Stimulated activated CD4-positive, alpha-beta T cell treated with anti-CD3 and anti-CD28 coated beads, TNF-alpha, amount 100 ng/mL, for 48 hours (primary cell): ENCODE measurements at places on chromosomes 7 and 10.

- DNase-seq, result no peak
Observed at GRCh38 chr10:86644152-86644793, 10.1 kb upstream of the OPN4 start.

DNA sequence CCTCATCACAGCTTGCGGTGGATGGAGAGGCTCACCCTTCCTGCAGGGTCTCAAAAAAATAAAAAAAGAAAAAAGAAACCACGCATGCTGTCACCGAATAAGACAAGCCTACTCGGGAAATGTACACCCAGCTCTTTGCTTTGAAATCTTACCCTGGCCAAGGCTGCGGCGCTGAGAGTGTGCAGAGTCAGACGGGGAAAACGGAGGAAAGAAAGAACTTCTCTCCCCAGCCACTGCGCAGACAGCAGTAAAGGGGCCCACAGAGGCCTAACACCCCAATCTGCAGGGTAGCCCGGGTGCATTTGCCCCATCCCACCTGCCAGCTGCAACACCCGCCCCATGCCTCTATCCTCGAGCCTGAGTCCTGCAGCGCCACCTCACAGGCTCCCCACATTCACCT, 14.8 kb downstream of the SLIT1 start:
- DNase-seq, result no peak

DNA sequence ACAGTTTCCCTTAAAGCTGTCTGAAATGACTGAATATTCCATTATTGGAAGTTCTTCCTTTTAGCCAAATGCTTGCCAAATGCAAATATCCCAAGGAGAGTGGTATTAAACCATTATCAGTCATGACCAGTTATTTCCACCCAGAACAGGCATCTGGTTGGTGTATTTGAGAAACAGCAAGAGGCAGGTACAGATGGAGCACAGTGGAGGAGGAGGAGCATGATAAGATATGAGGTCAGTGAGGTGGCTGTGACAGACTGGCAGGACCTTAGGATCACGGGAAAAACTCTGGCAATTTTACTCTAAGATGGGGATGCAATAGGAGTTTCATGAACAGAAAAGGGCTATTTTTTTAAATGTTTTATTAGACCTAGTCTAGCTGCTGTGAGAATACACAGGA, 6.4 kb downstream of the HEPACAM2 start:
- DNase-seq, result no peak

DNA sequence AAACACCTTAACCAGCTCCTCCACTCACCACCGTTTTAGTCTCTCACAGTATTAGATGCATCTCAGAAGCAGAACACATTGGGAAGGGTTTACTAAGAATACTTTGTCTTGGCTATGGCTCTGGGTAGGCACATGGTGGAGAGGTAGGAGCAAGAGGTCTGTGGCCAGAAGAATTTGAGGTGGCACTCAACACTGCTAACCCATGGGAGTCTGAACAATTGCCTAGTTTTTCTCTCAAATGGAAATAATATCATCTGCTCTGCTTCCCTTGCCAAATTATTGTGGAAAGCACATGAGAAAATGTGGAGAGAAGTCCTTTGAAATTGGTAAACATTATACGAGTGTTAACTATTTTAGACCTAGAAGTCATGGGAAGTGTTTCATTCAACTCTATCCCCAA, 214.3 kb downstream of the SKAP2 start:
- DNase-seq, result no peak

GRCh38 chr7:141200191-141201108, 126.6 kb downstream of the TMEM178B start:
- no peak for DNase-seq

DNA sequence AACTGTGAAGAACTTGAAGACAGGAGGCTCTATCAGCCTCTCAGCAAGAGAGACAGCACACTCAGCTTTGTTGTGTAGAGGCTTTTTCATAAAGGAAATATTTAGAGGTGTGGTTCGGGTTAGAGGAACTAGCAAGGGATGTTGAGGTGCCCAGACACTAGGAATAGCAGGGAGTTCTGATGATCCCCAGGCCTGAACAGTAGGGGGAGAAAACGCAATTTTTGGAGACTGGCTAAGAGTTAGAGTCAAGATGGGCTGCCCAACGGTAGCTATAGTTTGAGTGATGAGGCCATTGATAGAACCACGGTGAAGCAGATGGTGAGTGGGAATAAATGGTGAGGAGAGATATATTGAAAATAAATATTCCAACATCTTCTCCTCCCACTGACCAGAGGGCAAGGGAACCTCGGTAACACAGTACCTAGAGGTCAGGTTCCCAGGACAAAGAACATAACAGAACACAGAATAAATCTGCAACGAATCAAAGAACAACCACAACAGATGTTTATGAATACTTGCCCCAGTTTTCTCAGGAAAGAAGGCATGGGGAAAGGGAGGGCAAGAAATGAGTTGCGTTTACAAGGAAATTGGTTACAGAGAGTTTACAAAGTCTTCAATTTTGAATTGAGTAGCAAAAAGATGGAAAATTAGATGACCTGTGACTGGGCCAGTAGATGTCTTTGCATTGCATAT, 24.2 kb upstream of the BPGM start:
- no peak for DNase-seq

- DNase-seq, result no peak
Observed at GRCh38 chr10:28200775-28201174, 102.1 kb downstream of the MPP7 start.

DNA sequence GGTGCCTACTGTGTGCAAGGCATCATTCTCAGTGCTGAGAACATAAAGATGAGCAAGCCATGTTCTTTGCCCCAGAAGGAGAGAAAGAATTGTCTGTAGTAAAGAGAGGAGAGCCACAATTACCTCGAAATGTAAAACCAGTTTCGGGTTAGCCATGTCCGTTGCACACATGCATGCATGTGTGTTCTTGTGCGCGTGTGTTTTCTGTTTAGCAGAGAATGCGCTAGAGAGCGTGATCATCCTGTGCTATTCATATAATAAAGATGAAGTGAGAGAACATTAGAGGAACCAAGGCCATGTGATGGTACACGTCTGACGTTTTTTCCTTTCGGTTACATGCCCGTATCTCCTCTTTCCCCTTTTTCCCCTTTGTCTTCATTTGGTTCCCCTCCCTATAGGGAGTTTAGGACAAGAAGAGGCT, 158.2 kb downstream of the CELF2 start:
- no peak for DNase-seq

- no peak for DNase-seq
Observed at GRCh38 chr7:84389242-84389641, 194.7 kb upstream of the SEMA3A start.

DNA sequence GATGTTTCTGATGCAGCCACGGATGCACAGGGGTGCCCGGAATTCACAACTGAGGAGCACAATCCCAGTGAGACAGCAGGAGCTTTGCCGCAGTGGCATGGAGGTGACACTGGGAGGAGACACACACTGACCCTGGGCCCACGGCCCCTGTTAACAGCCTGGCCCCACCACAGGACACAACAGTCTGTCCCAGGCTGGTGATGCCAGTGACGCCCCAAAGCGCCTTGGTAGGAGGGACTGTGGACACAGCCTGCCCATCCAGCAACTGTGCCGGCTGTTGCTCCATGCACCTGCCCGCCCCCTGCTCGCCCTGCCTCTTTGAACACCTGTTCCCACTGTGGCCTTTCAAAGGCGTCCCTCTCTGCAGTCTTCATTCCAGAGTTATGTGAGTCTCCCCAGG, 49.8 kb downstream of the KLF6 start:
- DNase-seq, result no peak

DNA sequence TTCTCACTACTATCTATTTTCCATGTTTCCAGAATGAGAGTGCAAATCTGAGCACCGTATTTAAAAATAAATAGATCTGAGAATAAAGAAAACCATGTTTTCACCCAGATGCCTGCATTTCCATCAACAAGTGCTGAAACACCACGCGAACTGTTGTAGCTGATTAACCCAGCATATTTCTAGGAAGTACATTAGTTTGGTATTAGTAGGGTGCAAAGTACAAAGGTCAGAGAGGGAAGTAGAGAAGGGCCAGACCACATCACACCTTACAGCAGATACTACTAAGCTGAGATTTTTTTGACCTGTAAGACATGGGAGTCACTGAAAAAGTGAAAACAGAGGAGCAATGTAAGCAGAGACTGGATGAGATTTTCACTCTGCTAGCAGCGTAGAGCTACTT, 181.3 kb downstream of the IMMP2L start:
- DNase-seq, result no peak

- no peak for DNase-seq
Observed at GRCh38 chr7:33903791-33904680, 1.3 kb upstream of the BMPER start.

DNA sequence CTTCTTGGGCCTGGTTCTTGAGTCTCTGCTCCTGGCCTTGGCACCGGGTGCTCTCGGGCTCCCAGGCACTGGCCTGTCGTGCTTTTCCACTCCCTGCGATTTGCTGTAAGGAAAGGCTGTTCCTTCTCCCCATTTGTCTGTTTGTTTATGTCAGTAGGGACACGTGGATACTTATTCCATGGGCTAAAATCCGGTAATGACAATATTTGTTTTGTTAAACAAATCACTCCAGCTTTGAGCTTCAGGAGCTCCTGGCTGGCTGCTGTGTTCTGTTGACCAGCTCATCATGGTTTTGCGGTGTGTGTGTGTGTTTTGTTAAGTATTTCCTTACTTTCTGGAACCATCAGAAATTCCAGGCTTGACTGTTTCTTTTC, 17.5 kb upstream of the JAKMIP3 start:
- no peak for DNase-seq

DNA sequence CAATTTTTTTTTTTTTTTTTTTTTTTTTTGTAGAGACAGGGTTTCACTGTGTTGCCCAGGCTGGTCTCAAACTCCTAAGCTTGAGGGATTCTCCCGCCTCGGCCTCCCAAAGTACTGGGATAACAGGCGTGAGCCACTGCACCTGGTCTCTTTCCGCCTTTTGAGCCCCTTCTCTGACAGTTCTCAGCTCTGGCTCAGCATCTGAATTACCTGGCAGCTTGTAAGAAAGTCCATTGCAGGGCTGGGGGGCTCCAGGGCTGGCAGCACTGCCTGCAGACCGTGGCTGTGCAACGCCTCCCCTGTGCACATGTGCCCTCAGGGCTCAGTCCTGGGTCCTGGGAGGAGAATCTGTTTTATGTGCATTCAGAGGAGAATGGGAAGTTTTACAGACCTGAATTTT, 37.6 kb downstream of the VWA2 start:
- DNase-seq, result no peak

DNA sequence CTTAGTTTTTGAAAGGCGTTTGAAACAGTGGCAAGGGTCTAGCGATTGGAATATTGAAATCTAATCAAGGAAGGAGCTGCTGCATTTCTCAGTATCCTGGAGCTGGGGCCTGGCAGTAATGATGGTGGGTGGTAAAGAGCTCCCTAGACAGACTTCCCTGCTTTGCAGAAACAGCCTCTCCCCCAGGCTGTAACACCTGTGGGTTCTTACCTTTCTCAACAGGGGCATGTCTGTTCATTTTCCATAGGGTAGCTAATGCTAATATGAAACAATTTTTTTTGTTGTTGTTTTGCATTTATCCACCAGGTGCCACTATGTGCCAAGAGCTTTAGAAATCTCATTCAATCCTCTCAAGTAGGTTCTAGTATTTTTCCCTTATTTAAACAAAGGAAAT, 345.5 kb downstream of the REEP3 start:
- DNase-seq, result no peak

DNA sequence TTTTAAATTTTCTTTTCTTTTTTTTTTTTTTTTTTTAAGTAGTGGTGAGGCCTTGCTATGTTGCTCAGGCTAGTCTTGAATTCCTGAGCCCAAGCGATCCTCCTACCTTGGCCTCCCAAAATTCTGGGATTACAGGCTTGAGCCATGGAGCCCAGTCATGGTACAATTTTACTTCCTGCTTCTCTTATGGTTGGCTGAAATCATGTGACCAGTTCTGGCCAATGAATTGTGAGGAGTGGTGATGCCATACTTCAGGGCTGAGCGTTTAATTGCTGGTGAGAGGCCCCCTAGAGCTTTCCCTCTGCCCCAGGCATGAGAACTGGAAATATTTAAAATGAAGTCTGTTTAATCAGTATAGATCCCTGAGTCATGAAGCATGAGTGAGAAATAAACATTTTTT, 22.2 kb upstream of the BAIAP2L1 start:
- DNase-seq, result no peak

DNA sequence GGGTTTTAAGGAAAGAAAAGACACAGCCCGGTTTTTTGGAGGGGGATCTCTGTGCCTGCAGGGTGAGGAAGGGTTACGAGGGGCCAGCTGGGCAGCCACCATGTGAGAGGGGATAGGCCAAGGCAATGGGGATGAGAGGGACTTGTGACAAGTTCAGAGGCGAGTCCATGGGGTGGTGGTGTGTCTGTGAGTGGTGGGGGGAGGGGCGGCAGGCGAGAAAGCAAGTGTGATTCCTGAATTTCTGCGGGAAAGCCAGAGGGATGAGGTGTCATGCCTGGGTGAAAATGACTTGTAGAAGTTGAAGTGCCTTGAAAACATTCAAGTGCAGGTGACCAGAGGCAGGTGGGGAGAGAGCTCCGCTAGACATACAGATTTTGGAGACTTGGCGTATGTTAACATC, 61.0 kb upstream of the RNF32 start:
- no peak for DNase-seq

DNA sequence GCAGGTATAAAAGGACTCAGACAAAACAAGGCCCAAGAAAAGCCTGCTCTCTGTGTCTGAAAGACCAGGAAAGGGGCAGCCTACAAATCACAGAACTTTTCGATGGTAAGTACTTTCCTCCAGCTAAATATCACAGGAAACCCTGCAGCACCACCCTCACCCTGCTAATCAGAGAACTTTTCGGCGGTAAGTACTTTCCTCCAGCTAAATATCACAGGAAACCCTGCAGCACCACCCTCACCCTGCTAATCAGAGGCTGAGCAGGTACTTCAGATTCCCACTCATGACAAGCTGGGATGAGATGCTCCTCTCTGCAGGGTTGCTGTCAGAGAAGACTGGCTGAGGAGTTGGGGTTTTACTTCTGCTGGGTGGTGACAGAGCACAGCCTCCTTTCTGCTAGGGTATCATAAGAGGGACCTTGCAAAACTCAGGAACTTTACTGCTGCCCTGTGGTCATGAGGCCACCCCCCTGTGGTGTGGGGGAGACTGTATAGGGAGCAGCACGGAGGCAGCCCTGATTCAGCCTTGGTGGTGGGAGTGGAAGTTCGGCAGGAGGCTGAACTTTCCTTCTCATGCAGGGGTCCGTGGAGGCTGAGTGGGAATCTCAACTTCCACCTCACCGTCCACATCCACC, 7.2 kb downstream of the WDR37 start:
- no peak for DNase-seq

DNA sequence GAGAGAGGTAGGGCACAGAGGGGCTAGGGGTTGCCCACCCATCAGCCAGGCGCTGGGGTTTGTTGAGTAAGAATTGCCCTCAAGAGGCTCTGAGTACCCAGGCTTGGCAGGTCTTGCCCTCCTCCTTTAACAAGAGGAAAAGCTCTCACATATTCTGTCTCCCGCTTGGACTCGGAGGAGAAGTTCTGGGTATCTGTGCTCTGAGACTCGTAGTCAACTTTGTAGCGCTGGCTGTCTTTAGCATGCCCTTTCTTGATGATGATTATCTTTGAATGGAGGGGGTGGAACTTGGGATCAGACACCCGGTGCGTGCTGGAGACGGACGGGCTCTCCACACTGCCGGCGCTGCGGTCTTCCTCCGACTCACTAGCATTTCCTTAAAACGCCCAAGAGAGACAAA, 4.0 kb downstream of the IGFBP3 start:
- DNase-seq, result no peak
